ENCODE measurements at places on chromosomes 4 and X. TPM values are rescaled to one million over a fixed set of nuclear protein-coding genes. Genes with fewer than 3 reads are reported as not detected.
A peak's percentile ranks its signal among the peaks of the same experiment; 100 is the strongest.

The ADH1A gene
- total RNA-seq, result not detected

The DCAF12L2 gene
- total RNA-seq, result not detected

The FHIP1A gene
- 3.6 TPM for total RNA-seq

The MAP7D2 gene
- total RNA-seq, result 0.74 TPM

DNA sequence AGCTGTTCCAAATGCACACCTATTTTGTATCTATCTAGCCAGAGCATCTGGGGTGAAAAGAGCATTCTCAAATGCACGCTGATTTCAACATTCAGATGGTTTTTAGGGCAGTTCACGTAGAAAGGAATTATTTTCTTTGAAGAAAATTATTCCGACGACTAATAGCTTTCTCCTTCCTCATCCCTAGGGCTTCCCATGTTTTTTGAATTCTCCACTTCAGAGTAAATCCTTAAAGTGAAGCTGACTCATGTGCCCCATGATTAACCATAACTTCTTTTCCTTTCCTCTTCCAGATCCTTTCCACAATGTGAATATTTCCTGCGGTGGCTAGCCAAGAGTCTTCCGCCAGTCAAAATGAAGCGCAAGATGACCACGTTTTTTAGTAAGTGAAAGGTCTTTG lies 86.7 kb upstream of the PDHA1 start:
- DNase-seq, result no peak

DNA sequence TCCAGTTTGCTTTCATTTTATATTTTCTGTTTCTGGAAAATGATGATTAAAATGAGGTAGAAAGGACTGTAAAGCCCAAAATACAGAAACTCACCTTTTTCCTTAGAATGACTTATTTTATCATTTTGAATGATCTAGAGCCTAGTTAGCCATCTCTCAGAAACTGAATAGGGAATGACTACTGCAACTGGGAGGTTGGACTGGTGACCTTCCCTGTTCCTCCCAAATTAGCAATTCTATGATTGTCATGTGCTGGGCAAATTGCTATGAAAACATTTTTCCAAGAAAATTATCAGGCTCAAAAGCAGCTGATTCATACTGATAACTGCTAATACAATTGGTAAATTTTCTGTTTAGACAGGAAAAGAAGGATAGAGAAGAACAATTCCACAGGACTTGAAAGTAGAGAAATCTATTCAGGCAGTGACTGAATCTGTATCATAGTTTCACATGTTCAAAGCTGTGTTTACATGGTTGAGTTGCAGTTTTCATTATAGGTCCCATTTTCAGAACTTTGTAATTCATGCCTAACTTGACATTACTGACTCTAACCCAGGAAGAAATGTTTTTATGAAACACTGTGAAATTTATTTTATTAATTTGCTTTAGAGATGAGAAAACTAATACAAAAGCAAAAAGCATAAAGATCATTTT lies 43.4 kb upstream of the SEC24B start:
- DNase-seq, result no peak

DNA sequence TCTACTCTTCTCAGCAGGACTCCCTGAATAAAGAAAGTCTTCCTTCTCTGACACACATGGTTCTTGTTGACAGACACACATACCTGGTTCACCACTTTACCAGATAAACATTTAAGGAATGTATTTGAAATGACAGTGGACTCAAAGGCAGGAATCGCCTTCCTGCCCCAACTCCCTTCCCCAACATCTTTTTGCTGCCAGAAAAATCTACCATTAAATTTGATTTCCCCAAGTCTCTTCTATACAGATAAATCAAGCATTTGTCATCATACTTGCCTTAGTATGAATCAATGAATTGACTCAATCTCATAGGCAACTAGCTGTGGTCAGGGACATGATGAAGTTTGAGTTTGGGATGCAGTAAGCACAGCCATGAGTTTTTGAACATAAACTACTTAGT lies 23.3 kb upstream of the ANXA5 start:
- peak; percentile 43 for DNase-seq

DNA sequence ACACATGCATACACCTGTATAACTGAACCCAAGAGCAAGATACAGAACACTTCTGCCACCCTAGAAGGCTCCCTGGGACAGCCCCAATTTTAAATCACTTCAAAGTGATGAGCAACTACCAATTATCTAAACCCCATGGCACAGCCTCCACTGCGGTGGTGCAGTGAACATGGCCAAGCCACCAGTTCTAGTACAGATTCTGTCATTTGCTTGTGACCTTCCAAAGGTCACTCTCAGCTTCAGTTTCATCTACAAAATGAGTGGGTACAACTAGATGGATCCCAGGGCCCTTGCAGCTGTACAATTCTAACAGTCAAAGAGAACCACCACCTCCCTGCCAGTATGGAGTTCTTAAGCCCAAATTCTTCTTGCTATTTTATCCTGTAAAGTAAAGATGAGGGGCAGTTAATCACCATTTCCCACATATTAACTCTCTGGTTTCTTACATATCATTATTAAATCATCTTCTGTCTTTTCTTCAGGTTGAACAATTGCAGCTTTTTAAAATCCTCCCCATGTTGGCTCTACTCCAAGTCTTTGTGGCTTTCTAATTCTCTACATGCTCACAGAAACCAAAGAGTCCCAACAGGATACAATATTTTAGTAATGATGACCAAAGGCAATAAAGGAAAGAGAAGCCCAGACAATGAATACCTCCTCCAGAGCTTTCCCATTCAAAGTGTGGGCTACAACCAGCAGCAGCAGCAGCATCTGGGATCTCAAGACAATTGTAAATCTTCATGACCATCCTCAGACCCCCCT lies 39.0 kb upstream of the GPM6B start:
- DNase-seq, result peak; percentile 2

- no peak for DNase-seq
Observed at GRCh38 chr4:98899277-98899676, 29.7 kb downstream of the EIF4E start.

DNA sequence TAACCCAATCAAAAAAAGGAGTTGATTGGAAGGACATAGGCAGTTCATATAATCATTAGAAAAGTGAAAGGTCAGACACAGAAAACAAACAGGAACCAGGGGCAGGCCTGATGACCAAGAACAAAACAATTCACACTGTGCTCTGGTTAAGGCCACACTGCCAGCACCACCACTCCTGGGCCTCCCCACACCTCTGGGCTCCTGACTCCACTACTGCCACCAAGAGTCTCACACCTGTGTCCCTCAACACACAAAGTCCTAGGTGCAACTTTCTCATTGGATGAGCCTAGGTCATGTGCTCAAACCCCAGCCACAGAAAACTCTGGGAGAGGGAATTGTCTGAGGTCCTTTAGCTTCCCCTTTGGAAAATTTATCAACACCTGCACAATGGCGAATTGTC lies 11.1 kb upstream of the FAM9C start:
- DNase-seq, result no peak

- DNase-seq, result no peak
Observed at GRCh38 chr4:109043286-109043685, 259.2 kb downstream of the COL25A1 start.

DNA sequence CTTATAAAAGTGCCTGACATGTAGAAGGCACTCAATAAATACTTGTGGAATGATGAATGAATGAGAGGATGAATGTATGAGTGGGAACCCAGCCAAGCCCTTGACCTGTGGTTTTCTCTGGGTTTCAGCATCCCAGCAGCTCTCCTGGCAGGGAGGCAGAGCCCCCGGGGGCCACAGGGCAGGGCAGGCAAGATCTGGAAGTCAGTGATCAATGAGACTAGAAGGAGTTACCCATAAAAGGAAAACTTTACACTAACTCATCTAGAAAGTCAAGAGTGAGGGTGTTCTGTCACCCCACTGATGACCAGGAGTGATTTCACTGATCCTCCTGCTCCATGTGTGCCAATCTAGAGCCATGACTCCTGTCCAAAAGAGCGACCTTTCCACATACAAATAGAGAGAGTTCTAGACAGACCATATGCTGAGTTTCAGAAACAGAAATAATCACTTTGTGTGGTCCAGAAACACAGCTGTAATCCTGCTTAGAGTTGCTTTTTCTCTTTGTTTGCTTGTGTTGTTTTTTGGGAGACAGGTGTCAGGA lies 37.4 kb downstream of the MGARP start:
- peak; percentile 86 for DNase-seq

- DNase-seq, result peak; percentile 1
Observed at GRCh38 chr4:46254788-46255187, 130.9 kb upstream of the GABRG1 start.

DNA sequence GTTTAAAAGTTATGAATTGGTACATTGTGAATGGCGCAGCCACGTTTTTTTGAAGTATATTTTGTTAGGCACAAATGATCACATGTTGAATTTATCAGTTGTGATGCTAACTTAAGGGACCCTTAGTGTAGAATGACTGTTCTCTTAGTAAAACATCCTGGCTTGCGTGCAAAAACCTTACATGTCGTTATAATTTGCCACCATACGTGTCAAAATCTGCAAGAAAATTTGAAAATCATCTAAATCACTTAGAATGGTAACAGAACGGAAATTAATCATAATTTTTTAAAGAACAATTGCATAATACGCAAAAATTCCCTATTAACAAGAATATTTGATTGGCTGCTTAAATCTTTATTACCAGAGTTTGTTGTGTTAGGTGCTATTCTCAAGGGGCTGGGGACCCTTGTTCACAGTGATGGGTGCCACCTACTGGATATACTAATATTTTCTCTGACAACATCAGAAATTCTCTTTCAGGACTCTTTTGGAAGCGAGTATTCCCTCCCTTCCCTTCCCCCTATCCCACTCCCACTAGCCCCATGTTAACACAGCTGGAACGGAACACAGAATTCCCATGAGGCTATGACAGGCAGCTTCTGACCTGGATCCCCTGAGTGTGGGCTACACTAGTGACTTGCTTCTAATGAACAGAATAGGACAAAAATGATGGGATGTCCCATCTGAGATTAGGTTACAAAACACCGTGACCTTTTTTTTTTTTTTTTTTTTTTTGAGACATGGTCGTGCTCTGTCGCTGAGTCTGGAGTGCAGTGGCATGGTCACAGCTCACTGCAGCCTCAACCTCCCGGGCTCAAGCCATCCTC lies 71.8 kb downstream of the SUPT20HL2 start:
- DNase-seq, result peak; percentile 55

DNA sequence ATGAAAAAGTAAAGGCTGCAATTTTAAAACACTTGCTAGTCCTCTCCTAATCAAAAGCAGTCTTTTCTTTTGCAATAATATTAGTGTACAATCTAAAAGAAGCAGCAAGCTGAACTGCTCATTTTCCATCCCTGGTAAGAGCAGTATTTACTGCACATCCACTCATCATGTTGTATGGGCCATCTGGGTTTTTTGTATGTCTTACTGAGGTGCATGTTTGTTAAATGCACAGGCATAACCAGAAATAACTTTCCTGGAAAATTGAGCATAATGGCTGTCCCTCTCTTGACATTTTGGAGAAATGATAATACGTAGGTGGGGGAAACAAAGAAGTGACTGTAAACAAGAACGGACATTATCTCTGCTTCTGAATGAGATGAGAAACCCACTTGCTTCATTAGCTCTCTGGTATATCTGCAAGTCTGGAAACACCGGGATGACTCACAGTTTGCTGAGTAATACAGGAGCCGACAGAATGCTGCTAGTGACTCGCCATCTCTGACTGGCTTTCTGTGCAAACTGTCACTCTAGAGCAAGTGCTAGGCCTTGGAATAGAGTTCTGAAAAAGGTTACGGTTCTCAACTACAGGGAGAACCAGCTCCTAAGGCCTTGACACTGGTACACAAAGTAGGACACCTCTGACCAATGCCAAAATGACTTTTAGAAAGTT lies 85.7 kb upstream of the MTM1 start:
- peak; percentile 91 for DNase-seq

DNA sequence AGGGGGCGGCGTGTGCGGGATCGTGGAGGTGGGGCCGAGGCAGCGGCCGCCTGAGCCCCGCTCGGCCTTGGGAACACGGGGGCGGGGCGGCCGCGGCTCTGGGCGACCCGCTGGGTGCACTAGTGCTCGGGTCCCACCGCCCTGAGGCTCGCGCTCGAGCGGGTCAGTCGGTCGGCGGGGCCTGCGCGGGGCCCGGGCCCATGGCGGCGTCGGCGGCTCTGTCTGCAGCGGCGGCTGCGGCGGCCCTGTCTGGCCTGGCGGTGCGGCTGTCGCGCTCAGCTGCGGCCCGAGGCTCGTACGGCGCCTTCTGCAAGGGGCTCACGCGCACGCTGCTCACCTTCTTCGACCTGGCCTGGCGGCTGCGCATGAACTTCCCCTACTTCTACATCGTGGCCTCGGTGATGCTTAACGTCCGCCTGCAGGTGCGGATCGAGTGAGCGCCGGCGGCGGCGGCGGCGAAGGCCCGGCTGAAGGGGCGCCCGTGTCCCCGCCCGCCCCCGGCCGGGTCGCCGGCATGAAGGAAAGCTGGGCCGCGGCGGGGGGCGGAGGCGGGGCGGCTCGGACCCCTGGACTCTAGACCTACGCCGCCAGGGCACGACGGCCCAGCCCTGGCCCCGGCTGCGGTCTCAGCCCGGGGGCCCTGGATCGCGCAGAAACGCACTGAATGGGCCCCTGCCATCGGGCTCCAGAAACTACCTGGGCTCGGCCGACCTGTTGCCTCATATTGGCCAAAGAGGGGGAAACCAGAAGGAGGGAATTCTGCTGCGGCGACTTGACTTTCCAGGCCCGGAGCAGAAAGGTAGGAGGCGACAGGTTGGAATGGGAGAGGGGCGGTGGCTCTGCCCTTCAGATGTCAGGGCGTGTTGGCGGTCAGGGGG lies at the start of gene SMIM10L2A:
Gene SMIM10L2A (plus strand): TSS at position 13 of the 878 bp plus-strand sequence. CDS start 188 bp downstream, at position 201.
- no peak for DNase-seq

DNA sequence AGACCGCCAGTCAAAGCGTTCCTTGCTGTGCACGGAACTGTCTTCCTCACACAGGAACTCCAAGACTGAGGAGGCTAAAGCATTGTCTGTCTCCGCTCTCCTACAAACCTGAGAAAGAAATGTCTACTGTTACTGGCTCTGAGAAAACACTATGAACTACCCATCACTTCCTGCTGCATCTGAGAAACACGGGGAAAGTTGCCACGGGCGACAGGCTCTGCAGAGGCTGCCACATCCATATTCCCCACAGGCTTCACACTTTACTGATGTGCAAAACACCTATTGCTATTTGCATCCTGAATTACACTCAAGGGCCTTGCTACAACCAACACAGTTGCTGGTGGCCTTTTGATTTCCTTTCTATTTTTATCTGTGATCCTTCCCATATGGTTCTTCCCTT lies 59.0 kb downstream of the AFAP1 start:
- DNase-seq, result peak; percentile 64

- DNase-seq, result no peak
Observed at GRCh38 chr4:12573716-12574115, 910.4 kb downstream of the RAB28 start.

DNA sequence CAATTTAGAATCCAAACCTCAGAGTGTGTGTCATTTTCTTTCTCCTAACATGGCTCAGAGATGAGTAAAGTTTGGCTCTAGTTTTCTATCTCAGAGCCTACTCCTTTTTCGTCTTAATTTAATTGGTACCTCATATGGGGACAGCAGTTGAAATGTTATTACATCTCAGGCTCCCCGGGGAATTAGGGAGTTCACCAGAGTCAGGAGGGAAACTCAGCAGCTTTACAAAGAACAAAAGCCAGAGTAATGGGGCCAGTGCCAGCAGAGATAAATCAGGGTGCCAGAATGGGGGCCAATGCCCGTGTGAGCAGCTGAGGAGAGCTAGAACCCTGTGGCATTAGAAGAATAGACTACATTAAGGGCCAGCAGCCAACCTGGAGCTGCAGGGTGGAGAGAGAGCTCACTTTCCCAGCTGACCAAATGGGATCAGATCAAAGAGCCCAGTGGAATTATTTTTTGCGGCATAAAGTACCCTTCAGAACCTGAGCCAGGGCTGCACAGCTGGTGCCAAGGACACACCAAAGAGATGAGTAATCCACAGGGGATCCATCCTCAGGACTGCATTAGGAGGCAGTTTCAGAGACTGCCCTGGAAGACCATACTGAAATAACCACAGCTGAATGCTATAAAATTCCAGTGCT lies 207.1 kb upstream of the DKK2 start:
- DNase-seq, result peak; percentile 0

- DNase-seq, result no peak
Observed at GRCh38 chr4:183426507-183426906, 17.9 kb upstream of the CDKN2AIP start.

Data from M059J (cell line).